NCI-H526 (cell line): ENCODE measurements at places on chromosomes 16 and 17.
A peak's percentile ranks its signal among the peaks of the same experiment; 100 is the strongest.

GRCh38 chr16:66476328-66477027, 49.4 kb downstream of the BEAN1 start:
- peak; percentile 9 for DNase-seq

DNA sequence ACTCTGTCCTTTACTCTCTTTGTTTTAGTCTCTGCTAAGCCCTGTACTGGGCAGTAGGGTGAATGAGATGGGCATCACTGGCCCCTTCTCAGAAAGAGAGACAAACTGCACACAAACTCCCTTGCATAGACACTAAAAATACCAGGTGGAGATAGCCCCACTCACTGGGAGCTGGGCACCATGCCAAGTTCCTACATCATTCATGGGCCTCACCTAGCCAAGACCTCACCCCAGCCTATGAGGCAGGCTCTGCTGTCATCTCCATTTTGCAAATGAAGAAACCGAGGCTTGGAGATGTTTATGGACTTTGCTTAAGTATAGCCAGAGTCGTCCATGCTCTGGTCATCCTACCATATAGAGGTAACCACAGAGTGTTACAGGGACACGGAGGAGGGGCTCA, 499.8 kb upstream of the CDH11 start:
- DNase-seq, result no peak

GRCh38 chr17:75553295-75554110, 28.0 kb downstream of the LLGL2 start:
- DNase-seq, result no peak

DNA sequence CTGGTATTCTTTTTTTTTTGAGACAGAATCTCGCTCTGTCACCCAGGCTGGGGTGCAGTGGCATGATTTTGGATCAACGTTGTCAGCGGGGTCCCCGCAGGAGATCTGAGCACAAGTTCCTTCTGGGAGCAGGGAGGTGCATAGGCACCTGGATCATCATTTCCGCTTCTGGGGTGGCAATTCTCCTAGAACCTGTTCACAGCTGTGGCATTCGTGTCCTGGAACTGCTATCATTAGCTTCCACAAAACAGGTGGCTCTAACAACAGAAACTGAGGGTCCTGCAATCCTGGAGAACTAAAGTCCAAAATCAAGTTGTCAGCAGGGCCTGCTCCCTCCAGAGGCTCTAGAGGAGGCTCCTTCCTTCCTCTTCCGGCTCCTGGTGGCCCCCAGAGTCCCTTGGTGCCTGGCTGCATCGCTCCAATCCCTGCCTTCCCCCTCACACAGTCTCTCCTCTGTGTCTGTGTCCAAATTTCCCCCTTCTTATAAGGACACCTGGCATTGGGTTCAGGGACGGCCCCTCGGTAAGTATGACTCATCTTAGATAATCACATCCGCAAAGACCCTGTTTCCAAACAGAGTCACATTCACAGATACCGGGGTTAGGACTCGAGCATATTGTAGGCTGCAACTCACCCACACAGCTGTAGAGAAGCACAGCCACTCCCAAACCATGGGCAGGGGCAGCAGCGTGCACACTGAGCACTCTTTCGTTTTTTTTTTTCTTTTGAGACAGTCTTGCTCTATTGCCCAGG, 43.5 kb upstream of the KLHDC4 start:
- DNase-seq, result no peak

- DNase-seq, result no peak
These were observed at the start of gene GSG1L for GRCh38 chr16:28063591-28064061. Gene GSG1L, minus strand, starts transcription at chr16:28063714. Its CDS starts 290 bp downstream, at chr16:28063424.

DNA sequence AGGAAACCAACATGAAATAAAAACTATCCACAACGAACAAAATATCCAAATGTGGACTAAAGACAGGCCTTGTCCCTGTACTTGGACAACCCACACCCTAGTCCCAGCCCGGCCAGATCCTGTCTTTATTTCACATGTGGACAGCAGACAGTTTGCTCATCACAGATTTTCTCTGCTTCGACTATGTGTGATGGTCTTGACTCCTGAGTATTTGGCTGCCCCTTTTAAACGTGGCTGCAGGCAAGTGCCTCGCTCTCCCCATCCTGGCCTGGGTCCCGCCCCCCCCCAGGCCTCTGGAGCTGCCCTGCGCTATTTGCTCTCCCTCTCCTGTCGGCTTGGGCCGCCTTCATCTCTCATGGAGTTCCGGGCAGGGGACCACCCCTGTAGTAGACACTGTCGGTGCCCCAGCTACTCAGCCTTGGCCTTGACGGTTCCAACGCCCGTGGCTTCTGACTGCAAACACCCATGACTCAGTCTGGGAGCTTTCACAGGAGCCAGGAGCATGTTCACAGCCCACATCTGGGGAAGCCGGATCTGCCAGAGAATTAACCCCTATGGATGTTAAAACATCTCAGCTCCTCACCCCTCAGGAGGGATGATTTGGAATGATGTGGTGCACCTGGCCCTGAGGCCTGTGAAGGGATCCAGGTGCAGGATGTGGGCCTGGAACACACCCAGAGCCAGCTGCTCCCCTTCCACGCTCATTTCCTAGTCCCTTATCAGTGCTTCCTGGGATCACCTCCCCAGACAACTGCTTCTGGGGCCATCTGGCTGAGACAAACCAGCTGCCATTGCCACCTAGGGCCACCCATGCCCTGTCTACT, 229.7 kb upstream of the RPL38 start:
- no peak for DNase-seq

DNA sequence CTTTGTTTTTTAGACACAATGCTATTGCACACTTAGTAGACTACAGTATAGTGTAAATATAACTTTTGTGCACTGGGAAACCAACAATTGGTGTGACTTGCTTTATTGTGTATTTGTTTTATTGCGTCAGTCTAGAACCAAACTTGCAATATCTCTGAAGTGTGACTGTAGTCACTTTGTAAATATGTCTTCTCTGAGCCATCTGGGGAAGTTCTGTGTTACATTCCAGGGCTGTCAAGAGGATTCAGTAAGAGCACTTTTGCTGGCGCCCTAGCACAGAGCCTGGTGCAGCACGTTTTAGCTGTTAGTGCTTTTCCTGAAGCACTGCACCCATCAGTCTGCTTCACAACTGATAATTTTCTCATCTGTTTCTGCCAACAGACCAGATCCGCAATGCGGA, 73.2 kb downstream of the NT5M start:
- DNase-seq, result no peak

- no peak for DNase-seq
These were observed 352.5 kb downstream of the NPIPA8 start for GRCh38 chr16:17983847-17984639.

GRCh38 chr17:30808785-30809286, 15.7 kb downstream of the CRLF3 start:
- no peak for DNase-seq

- no peak for DNase-seq
These were observed 2.6 kb downstream of the RABEP1 start for GRCh38 chr17:5284681-5285080.

- no peak for DNase-seq
These were observed 304.4 kb downstream of the FOXL1 start for GRCh38 chr16:86882586-86883280.

GRCh38 chr17:56098746-56099145, 54.5 kb upstream of the ANKFN1 start:
- DNase-seq, result no peak

DNA sequence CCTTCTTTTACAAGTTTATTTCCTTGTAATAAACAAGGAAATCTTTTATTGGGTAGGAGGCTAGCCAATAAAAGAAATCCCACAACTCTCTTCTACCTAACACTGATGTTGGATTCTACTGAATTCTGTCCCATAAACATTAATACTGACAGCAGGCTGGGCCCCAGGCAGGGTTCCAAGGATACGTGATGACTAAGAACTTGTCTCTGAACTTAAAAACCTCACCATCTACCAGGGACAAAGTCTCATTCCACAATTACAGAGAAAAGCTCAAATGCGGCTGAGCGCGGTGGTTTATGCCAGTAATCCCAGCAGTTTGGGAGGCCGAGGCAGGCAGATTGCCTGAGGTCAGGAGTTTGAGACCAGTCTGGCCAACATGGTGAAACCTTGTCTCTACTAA, 64.9 kb downstream of the ARHGAP17 start:
- no peak for DNase-seq

- no peak for DNase-seq
These were observed 4.5 kb upstream of the FOXN1 start for GRCh38 chr17:28501421-28502284.

GRCh38 chr17:74394977-74395376, 27.7 kb downstream of the GPR142 start:
- DNase-seq, result no peak

- peak; percentile 7 for DNase-seq
These were observed 2.4 kb downstream of the SKAP1 start for GRCh38 chr17:48427598-48427997.

DNA sequence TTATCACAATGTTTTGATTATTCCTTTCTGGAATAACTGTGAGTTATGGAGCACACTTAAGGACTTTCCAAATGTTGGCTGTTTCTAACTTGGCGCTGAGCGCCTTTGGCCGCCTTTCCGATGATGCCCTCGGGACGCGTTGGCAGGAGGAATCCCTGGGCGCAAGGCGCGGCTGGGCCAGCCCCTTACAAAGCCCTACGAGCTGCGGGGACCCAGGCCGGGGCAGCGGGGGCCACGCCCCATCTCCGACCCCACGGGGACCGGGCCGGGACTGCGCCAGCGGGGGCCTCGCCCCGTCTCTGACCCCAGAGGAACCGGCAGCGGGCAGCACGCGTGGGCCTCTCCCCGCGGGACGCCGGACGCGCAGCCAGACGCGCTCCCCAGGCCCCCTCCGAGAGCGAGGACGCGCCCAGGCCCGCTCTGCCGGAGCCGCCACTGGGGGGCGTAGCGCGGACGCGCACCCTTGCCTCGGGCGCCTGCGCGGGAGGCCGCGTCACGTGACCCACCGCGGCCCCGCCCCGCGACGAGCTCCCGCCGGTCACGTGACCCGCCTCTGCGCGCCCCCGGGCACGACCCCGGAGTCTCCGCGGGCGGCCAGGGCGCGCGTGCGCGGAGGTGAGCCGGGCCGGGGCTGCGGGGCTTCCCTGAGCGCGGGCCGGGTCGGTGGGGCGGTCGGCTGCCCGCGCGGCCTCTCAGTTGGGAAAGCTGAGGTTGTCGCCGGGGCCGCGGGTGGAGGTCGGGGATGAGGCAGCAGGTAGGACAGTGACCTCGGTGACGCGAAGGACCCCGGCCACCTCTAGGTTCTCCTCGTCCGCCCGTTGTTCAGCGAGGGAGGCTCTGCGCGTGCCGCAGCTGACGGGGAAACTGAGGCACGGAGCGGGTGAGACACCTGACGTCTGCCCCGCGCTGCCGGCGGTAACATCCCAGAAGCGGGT, at the start of gene GAA:
TSS of gene GAA (plus strand) at position 571 of the 935 bp plus-strand sequence. CDS start 3,006 bp downstream, outside the sequence.
- DNase-seq, result peak; percentile 35

GRCh38 chr16:728890-729744, 2.2 kb downstream of the HAGHL start:
- peak; percentile 45 for DNase-seq

- DNase-seq, result no peak
These were observed 45.1 kb downstream of the IRX6 start for GRCh38 chr16:55369151-55369550.

GRCh38 chr16:23152386-23153178, 3.3 kb upstream of the USP31 start:
- no peak for DNase-seq

DNA sequence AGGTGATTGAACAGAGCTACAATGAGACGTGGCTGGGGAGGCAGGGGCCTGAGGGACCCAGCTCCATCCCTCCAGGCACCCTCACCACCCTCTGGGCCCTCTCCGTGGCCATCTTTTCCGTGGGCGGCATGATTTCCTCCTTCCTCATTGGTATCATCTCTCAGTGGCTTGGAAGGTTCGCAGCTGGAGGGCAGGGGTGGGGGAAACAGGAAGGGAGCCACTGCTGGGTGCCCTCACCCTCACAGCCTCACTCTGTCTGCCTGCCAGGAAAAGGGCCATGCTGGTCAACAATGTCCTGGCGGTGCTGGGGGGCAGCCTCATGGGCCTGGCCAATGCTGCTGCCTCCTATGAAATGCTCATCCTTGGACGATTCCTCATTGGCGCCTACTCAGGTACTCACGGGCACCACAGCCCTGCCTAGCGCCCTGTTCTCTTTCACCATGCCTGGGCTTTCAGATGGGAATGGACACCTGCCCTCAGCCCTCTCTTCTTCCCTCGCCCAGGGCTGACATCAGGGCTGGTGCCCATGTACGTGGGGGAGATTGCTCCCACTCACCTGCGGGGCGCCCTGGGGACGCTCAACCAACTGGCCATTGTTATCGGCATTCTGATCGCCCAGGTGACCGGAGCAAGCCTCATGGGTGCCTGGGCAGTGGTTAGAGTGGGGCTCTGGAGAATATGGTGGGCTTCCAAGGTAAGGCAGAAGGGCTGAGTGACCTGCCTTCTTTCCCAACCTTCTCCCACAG, 2.1 kb downstream of the SLC2A4 start:
- no peak for DNase-seq

- DNase-seq, result no peak
These were observed 7.0 kb downstream of the TMEM132E start for GRCh38 chr17:34586346-34586846.

GRCh38 chr17:4566785-4567184, 6.4 kb upstream of the GGT6 start:
- DNase-seq, result peak; percentile 84

DNA sequence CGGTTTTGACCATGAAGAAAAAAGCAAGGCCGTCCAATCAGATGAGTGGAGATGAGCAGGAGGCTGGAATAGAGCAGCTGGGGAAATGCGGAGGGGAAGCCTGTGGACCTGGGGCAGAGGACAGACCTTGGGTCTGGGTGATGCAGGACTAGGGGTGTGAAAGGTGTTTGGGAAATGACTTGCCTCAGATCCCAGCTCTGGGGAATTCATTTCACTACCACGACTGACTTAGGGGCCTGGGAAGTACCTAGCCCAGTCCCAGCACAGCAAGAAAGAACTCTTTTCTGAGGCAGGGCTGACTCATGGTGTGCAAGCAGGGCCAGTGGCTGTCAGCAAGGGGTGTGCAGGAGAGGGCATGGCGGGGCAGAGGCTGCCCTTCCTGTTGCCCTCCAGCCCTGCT, 14.8 kb downstream of the DNAI2 start:
- no peak for DNase-seq

GRCh38 chr17:19753051-19753509, 5.0 kb upstream of the ALDH3A1 start:
- DNase-seq, result peak; percentile 12

- no peak for DNase-seq
These were observed 6.9 kb downstream of the MYH10 start for GRCh38 chr17:8623591-8623990.

- no peak for DNase-seq
These were observed 25.9 kb downstream of the PITPNM3 start for GRCh38 chr17:6530324-6530920.

DNA sequence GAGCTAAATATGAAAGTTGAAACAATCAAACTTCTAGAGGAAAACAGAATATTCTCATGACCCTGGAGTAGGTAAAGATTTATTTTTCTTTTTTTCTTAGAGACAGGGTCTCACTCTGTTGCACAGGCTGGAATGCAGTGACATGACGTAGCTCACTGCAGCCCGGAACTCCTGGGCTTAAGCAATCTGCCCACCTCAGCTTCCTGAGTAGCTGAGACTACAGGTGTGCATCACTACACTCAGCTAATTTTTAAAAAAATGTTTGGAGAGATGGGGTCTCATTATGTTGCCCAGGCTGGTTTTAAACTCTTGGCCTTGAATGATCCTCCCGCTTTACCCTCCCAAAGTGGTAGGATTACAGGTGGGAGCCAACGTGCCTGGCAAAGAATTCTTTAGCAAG, 15.5 kb downstream of the IKZF3 start:
- DNase-seq, result no peak
